Muscle of arm (tissue), 14 donors: ENCODE measurements at places on chromosomes 4 and X.

DNA sequence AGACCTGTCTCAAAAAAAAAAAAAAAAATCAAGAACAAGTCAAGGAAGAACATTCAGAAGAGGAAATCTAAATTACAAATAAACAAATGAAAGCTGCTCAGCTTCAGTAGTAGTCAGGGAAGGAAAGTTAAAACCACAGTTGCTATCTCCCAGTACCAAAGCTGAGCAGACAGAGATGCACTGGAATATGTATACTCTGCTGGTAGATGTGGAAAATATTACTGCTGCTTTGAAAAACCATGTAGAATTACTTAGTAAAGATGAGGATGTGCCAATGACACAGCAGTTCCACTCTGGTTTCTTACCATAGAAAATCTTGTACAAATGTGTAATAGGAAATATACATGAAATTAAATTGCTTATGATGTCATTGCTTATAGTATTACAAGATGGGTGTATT is 25.1 kb upstream of the PRKX start:
- no peak for DNase-seq

DNA sequence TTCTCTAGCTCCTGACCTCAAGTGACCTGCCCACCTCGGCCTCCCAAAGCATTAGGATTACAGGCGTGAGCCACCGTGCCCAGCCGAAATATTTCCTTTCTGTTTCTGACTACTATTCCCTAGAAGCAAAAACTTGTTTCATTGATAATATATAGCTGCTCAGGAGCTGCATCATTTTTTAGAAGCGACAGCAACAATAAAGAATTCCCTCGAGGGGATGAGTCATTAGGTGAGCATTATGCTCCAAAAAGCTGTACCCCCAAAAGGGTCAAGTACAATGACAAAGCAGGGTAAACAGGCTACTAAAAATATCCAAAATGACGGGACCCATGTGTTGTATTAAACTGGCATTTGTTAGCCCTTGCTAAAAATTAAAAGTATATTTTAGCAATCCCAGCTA is 67.0 kb downstream of the RBM47 start:
- no peak for DNase-seq

DNA sequence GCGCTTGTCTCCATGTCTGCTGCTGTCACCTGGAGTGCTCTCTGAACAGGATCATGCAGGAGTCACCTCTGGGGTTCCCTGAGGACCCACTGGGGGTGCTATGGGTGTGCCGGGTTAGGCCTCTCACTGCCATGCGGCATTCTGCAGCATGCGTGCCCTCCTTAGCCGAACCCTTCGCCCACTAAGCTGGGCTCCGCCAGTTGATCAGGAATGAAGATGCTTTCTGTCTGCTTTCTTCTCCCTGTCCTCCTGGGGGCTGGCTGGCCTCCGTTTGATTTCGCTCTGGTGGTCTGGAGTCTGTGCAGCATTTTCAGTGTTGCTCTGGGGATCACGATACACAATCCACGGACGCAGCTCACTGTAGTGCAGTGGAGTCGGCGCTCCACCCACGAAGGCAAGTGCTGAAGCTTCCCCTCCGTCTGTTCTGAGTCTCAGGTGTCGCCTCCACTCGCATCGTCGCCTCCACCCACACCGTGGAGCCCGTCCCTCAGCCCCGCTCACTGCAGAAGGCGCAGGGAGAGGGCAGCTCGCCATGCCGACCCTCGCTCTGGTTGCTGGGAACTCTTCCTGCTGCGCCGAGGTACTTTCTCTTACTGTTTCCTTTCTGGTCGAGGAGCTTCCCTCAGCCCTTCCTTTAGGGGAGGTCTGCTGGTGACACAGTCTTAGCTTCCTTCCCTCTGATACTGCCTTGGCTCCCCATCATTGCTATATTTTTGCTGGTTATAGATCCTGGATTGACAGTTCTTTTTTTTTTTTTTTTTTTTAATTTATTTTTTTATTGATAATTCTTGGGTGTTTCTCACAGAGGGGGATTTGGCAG is 29.2 kb downstream of the LETM1 start:
- DNase-seq: no peak

DNA sequence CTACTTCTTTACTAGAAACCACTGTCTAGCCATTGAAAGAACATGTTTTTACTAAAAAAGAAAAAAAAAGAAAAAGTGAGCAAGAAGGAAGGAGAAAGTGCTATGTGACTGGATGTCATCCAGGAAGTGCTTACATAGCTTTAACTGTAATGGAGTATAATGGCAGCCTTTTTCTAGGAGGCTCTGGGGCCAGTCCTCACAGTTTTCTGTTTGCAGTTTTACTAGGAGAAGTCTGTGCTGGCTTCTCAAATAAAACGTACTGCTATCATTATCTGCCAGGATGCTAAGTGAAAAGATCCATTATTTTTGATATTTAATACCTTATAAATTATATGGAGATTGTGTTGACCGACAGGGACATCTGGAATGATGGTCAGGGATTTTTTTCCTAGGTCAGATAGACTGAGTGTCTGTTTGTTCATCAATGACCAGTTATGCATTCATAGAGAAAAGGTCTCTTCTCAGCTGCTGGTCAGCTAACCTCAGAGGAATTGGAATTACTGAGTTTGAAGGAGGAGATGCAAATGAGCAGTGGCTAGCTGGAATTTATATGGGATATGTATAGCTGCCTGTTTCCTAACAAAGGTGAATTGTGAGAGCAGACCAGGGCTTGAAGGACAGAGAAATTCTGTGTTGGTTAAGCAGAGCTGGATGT is 21.7 kb downstream of the LPAR4 start:
- DNase-seq: no peak

GRCh38 chr4:101076032-101076431 is 271.3 kb downstream of the PPP3CA start:
- no peak for DNase-seq

DNA sequence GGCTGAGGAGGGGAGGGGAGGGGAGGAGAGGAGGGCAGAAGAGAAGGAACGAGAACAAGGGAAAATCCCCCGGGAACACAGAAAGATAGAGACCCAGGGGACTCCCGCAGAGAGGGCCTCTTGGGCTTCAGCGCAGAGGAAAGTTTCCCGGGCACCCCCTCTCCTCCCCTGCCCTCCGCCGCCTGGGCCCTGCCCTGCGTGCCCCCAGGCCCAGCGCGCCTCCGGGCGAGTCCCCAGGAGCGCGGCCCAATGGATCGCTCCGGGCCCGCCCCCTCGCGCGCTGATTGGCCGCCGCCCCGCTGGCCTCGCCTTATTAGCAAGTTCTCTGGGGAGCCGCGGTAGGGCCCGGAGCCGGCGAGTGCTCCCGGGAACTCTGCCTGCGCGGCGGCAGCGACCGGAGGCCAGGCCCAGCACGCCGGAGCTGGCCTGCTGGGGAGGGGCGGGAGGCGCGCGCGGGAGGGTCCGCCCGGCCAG is at the start of gene MSX1:
MSX1 (plus strand) TSS at position 341 of the 474 bp plus-strand sequence. CDS start 235 bp downstream, outside the sequence.
- DNase-seq: peak; percentile 68

DNA sequence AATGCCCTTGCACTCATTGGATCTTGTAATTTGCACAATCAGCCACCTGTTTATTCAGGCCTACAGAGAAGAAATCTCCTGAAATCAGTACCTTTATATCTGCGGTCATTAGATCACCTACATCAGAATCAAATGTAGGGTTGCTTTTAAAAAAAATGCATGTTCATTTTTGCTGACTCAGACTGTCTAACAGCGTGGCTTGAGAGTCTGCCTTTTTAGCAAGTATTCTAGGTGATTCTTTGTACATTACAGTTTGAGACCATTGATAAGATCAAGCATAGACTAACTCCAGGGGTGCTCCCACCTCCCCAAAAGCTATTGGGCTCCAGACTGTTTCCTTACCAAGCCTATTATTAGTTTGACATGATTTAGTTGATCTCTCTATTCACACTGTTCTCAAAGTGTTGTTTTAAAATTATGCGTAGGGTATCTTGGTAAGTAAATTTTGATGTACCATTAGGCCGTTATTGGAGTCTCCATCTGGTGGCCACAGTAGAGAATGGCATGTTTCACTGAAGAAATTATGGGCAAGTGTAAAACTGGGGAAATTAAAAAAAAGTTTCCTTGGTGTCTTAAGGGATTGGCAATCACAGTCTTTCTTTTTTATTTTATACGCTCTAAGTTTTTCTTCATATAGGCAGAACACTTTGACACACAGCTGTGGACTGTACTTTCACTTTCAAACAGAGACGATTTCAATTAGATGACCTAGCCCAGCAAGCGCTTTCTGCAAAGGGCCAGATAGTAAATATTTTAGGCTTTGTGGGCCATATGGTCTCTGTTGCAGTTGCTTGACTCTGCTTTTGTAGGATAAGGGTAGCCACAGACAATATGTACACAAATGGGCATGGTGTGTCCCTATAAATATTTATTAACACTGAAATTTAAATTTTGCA is 33.7 kb upstream of the MSL3 start:
- DNase-seq: peak; percentile 17
